ENCODE measurements at places on chromosomes 2 and 18.
A peak's percentile ranks its signal among the peaks of the same experiment; 100 is the strongest.

DNA sequence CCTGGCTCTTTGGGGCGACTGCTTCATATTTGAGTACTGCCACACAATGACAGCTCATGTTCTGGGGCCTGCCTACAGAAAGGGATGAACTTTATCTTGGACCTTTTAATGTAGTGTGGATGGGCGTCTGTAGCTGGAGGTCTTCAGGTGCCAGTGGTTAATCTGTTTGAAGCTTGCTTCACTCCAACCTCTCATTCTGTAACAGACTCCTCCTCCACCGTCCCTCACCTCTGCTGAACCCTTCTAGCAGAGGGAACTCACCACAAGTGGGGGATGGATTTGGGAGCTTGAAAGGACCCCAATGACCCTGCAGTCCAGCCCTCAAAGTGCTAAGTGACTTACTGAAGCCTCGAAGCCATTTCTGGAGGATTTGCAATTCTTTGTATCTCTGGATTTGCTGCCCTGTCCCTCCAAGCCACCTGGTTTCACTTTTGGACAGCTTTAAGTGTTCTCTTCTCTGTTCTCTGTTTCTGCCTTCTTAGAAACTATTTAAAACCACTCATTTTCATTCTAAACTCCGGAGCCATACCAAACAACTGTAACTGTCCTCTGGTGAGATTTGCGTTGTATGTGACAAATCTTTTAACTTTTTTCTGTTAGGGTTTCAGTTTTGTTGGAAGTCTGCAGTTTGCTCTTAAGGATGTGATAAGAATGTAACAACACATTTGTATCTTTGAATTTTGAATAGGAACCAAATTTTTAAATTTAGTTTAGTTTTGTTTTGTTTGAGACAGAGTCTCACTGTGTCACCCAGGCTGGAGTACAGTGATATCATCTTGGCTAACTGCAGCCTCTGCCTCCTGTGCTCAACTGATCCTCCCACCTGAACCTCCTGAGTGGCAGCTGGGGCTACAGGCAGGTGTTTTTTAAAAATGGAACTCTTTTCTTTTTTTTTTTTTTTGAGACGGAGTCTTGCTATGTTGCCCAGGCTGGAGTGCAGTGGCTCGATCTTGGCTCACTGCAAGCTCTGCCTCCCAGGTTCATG is 37.0 kb upstream of the CASP8 start:
- no peak for DNase-seq

DNA sequence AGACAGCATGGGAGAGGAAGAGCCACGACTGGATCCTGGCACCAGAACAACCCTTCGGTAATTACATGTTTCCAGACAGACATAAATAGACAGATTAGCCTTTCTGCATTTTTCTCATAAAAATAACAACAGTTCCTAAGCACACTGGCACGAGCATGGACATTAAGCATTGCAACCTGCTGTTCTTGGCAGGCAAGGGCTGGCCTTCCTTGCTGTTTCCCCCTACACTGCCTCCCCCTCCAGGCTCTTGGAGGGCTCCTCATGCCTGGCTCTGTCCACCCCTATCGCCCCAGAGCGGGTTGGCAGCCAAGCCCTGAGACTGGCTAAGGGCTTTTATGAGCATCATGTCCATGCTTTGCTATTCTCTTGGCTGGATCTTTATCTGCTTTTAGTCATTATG is 89.6 kb downstream of the TTC32 start:
- no peak for DNase-seq

GRCh38 chr18:74499633-74500032 is 3.5 kb downstream of the CNDP2 start:
- peak; percentile 18 for DNase-seq

DNA sequence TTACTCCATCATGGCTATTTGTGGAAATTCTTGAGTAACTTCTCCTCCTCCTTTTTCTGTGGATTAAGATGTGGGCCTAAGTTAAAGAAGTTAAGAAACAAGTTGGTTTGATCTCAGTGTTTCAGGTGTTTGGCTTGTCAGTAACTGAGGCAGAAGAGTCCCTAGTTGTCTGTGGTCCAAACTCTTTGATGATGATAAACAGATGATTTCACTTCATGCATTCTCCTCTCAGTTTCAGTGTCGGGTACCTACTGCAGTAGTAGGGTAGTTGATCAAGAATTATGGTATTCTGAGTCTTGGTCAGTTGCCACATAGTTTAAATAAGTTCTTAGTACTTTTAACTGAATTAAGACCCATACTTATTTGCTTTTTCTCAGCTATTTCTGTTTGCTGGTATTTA is 85.6 kb downstream of the NCOA1 start:
- DNase-seq, result no peak

DNA sequence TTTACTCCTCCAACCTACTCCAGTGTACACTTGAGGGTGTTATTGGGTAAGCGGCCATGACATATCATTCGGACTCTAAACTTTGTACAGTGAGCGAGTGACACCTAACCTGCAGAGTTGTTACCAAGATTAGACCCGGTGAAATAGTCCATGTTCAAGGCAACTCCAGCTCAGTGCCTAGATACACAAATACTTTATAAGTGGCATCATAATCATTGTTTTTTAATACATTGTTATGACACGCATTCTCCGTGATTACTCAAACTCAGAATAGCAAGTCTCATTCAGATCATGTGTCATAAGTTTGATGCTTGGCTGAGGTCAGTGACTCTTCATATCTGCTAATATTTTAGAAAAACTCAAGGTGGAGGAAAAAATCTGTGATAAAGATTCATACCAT is 597.8 kb downstream of the DCC start:
- no peak for DNase-seq

DNA sequence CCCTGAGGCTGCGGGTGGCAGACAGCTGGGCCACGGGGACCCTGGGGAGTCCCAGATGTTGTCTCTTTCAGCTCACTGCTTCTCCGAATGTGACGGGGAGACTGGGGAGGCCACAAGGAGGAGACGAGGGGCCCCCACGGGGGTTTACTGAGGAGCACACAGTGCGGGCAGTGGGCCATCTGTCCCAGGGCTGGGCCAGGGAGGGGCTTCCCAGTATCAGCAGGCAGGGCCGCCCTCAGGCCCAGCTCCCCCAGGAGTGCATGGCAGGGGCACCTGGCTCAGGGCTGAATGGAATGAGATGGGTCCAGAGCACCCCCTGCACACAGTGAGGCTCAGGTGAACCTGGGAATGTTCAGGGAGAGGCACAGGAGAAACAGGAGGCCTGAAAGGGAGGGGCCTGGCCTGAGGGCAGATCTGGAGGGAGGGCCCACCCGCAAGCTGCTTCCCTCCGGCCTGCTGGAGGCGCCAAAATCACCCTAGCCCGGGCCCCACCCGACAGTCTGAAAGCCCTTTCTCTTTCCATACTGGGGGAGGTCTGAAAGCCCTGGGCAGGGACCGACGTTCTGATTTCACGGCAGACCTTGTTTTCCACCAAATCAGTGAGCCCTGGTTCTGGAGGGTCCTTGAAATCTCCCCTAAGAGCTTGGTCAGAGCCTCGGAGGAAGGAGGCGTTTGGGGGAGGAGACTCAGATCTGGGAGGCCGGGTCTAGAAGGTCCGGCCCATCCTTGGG is 35.5 kb upstream of the PTMA start:
- DNase-seq, result peak; percentile 85
